ENCODE measurements at places on chromosomes 4 and X.

GRCh38 chr4:78645853-78646757 is 94.5 kb downstream of the ANXA3 start:
- DNase-seq = no peak

- no peak for DNase-seq
Measured at GRCh38 chr4:137664046-137664387, 131.7 kb upstream of the PCDH18 start.

GRCh38 chr4:93633721-93634120 is 194.8 kb upstream of the ATOH1 start:
- DNase-seq = no peak

GRCh38 chr4:65393078-65393477 is 277.2 kb downstream of the EPHA5 start:
- DNase-seq = no peak

GRCh38 chrX:132953354-132953753 is 5.1 kb downstream of the HS6ST2 start:
- DNase-seq = no peak

DNA sequence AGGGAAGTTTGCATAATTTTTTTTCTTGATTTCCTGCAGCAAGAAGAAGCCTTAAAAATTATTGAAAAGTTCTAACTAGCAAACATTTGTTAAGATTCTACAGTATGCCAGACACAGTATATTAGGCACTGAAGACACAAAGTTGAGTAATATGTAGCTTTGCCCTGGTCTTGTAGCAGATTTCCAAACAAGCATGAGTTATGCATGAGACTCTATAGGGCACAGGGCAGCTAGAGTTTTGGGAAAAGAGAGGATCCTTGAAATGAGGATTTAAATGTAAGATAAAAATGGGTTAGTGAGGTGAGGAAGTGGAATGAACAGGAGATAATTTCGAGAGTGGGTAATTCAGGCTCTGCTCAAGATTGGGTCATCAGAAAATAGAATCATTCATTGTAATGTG is 8.6 kb upstream of the GPRIN3 start:
- no peak for DNase-seq

- DNase-seq = no peak
Measured at GRCh38 chr4:82903737-82904136, 3.2 kb downstream of the THAP9 start.

DNA sequence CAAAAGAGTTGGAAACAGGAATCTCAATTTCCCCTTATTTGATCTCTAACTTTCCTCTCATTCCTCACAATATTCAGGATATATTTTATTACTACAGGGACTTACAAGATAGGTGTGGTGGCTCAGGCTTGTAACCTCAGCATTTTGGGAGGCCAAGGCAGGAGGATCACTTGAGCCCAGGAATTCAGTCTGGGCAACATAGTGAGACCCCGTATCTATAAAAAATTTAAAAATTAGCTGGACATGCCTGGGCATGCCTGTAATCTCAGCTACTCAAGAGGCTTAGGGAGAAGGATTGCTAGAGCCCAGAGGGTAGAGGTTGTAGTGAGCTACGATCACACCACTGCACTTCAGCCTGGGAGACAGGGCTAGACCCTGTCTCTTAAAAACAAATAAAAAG is 200.4 kb downstream of the CAMK2D start:
- no peak for DNase-seq

DNA sequence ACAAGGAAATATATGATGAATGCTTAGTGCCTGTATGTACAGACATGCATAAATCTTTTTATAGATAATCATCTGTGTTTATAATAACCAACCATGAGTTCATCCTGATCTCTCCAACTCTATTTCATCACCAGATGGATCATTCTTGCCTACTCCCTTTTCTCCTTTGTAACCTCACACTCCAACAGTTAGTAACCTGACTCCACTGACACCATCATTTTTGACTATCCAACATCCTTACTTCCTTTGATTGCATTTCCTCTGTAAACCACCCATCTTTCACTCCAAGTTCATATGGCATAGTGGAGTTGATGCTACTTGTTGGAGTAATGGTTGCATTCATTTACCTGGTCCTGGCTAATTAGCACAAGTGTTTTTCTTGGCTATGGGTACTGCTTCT is 170.6 kb downstream of the ZNF330 start:
- no peak for DNase-seq
